ENCODE measurements at places on chromosomes 1 and 21. TPM values are rescaled to one million over a fixed set of nuclear protein-coding genes. Genes with fewer than 3 reads are reported as not detected.

PSEN2 gene
- 24.7 TPM for total RNA-seq

- DNase-seq: no peak
Measured at GRCh38 chr1:8381618-8382017, 63.7 kb downstream of the SLC45A1 start.

GRCh38 chr1:156642265-156643048 lies 540 bp downstream of the BCAN start:
- peak; percentile 82 for DNase-seq

CD52 gene
- total RNA-seq: 5.1 TPM

GRCh38 chr21:39073717-39074116 lies 109.5 kb downstream of the PSMG1 start:
- no peak for DNase-seq

GRCh38 chr1:19511116-19511515 lies 25.8 kb upstream of the CAPZB start:
- no peak for DNase-seq
